ENCODE measurements at places on chromosomes 6 and 20. TPM values are rescaled to one million over a fixed set of nuclear protein-coding genes. Genes with fewer than 3 reads are reported as not detected.

GRCh38 chr6:149305372-149305771, 12.1 kb upstream of the TAB2 start:
- no peak for DNase-seq

- DNase-seq: no peak
Measured at GRCh38 chr6:147881432-147881831, 372.9 kb downstream of the SAMD5 start.

GRCh38 chr6:48766349-48766748, 655.4 kb upstream of the PTCHD4 start:
- DNase-seq: peak; percentile 97

- no peak for DNase-seq
Measured at GRCh38 chr6:100809346-100809745, 71.8 kb downstream of the ASCC3 start.

GRCh38 chr6:138275976-138276375, 57.7 kb upstream of the PBOV1 start:
- DNase-seq: no peak

- DNase-seq: peak; percentile 95
Measured at GRCh38 chr20:41005361-41005729, 23.3 kb upstream of the TOP1 start.

- DNase-seq: peak; percentile 15
Measured at GRCh38 chr6:125207956-125208355, 54.4 kb downstream of the TPD52L1 start.

- no peak for DNase-seq
Measured at GRCh38 chr6:169573883-169574282, 127.9 kb downstream of the WDR27 start.

DNA sequence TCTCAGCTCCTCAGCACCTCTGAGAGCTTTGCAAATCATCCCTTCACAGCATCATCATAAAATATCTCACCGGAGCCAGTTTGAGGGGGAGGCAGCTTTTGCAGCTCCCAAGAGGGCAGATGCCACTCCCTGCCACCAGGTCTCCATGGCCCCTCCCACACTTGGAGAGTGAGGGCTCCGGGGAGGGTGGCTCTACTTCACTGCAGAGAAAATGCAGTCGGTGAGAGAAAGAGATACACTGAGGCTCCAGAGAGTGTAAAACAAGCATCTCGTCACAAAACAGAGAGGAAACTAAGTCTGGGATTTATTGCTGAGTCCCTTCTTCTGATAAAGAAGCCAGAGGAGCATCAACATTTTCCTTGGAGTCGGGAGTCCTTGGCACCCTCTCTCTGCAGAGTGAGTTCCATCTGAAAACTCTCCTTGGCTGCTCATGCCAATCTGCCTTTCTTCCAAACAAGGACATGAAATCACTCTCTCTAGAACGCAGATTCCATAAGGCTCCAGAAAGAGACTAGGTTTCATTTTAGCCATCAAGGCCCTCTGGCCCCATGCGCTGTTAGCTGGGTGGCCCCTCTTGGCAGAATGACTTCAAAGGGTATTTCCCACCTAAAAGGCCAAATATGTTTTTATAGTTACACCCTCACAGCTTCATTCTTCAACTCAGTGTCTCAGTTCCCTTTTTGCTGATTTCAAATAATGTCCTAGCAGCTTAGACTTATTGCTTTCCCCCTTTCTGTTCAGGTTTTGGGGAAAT, 70.6 kb upstream of the F13A1 start:
- DNase-seq: no peak

DNA sequence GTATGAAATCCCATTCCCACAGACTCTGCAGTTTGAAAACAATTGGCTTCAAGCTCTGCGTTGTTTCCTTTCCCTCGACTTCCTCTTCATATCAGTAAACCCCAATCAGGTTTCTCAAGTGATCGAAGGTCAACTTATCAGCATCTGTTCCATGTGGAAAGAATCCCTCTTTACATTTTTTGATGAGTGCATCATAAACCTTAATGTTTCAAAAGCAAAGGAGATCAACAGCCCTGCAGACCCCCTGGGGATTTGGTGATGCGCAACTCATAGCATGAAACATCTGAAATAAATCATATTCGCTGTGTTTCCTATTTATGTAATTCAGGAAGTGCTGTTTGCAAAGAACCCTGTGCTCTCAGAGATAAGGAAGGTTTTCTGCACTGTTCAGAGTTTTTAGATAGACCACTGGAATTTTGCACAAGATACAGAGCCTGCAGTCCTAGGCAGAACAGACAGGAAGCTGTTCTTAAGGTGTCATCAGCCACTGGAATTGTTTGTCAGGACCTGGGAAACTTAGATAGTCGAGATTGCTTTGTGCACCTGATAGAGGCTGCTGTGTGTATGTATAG, 216.0 kb downstream of the HIVEP2 start:
- no peak for DNase-seq

DNA sequence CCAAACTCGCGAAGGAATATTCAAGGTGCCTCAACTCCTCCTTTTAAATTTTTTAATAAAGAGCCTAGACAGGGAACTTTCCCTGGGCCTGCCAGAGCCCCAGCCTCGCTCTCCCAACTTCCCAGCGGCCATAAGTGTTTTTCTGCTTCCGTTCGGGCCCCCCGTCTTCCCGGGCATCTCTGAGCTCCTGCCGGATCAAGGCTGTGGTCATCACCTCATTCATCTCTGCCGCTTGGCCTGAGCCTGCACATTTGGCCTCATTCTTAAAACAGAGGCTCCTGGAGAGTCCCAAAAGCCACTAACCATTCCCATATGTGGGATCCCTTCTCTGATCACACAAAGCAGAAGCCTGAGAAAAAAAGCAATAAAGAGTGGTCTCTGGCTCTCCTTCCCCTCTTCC, 969.1 kb upstream of the DEFB115 start:
- no peak for DNase-seq

GRCh38 chr6:112298021-112298745, 43.8 kb upstream of the LAMA4 start:
- DNase-seq: peak; percentile 37

DNA sequence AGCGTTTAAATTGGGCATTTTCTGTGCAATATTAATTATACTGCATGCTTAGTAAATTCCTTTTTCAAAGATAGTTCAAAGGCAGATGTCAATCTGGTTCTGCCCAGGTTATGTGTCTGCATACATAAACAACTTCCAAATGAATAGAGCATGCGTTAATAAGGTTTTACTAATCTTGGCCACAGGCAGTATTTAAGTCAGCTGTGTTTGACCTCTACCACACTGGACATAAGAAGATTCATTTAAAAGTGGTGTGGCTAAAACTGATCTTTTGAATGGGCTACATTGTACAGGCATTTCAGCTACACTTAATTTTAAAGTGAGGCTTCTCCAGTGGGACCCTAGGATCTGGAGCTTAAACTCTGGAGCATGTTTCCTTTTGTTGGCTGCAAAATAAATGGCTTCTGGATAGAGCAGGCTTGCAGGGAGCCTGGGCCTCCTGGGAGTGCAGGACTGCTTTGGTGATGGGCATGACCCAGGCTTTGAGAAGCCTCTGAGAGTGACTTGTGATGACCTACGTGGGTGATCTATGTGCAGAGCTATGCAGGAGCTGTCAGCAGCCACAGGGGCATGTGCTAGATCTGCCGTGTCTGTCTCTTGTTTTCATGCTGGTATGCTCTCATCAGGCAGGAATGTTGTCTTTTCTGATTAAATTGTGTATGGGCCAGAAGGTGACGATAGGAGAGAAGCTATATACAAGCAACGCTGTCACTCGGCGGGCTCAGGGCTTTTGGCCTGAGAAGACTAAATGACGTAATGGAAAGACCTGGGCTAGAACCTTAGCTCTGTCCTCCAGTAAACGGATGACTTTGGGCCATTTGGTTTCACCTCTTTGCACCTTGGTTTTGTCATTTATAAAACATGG, 331.2 kb downstream of the QKI start:
- peak; percentile 95 for DNase-seq

- DNase-seq: no peak
Measured at GRCh38 chr6:50353603-50354002, 303.9 kb upstream of the DEFB112 start.

GRCh38 chr6:5107341-5107740, 22.2 kb downstream of the PPP1R3G start:
- no peak for DNase-seq

DNA sequence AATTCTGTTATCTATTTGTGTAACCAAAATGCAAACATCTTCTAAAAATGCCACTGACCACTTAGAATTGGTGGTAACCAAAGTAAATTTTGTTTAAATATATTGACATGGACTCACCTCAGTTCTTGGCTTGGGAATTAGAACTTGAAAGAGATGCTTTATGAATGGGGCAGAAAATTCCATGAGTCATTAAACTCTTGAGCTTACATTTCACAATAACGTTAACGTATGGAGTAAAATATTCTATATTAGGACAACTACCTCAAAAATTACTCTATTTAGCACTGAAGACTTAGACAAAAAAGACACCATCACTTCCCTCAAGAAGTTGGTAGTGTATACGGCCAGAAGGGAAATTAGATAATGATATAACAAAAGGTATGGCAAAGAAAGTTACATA, 752.2 kb upstream of the MARCKS start:
- DNase-seq: no peak

GRCh38 chr6:31592396-31592771, 422 bp downstream of the NCR3 start:
- DNase-seq: no peak

DNA sequence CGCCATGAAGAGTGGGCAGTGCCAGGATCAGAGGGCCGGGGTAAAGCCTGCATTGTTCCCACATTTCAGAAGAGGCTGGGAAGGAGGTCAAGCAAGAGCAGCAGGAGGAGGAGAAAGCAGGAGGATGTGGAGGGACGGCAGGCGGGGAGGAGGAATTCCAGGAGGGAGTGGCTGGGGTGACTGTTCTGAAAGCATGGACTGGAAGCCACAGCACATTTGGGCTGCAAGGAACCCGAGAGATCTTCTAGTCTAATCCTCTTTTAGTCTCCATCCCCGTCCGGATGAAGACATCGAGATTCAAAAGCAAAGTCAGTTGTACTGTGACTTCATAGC, 76.9 kb downstream of the FAM50B start:
- no peak for DNase-seq

GRCh38 chr6:35178012-35178411, 35.7 kb upstream of the SCUBE3 start:
- no peak for DNase-seq

GRCh38 chr20:58651559-58651945, 469 bp downstream of the STX16 start:
- no peak for DNase-seq

DNA sequence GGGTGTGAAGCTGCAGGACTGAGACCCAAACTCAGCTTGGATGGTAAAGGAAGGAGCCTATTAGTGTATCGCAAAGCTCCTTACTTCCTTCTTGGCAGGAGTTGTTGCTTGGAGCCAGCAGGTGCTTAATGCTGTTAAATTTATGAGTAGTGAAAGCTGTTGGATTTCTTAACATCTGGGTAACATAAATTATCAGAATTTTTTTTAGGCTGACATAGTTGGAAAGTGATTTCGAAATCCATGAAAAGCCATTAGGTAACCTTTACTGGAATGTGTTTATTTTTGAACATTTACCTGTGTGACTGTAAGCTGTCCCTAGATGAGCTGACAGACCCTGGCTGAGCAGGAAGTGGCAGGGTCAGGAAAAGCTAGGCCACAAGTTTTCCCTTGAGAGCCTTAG, 470.4 kb upstream of the SLC35B3 start:
- DNase-seq: peak; percentile 7

DNA sequence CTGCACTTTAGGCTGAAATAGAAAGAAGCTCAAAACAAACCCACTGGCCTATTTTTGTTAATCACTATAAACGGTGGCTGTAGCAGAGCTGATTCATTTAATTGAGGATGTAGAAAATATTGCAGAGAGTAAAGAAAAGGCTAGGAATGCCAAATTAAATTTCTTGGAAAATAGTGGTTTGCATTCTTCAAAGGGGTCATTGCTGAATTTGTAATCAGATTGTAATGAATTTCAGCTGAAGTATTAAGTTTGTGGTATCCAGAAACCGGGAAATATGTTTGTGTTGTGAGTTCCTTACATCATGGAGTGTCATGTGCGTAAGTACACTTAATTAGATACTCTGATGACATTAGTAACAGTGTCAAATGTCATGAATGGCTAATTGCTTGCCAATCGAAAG, 203.0 kb downstream of the SAMD5 start:
- no peak for DNase-seq

DNA sequence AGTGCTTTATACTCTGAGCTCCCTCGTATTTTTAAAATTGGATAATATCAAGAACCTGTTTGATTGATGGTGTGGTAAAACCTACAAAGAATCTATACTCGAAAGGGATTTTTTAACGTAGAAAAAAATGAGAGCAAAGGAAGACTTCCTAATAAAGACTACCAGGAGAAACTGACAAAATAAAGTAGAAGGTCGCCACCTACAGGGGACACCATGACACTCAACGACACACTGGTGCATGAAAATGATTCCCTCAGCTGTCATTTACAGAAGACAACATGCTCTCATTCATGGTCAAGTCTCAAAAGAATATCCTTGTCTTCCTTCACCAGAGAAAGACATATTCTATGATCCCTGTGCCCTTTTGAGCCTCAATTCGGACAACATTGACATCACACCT, 10.1 kb upstream of the NHSL1 start:
- peak; percentile 54 for DNase-seq

GRCh38 chr6:160127270-160128124, 5.9 kb downstream of the SLC22A1 start:
- no peak for DNase-seq

GRCh38 chr6:34644716-34645115, 51.9 kb downstream of the ILRUN start:
- DNase-seq: no peak

DNA sequence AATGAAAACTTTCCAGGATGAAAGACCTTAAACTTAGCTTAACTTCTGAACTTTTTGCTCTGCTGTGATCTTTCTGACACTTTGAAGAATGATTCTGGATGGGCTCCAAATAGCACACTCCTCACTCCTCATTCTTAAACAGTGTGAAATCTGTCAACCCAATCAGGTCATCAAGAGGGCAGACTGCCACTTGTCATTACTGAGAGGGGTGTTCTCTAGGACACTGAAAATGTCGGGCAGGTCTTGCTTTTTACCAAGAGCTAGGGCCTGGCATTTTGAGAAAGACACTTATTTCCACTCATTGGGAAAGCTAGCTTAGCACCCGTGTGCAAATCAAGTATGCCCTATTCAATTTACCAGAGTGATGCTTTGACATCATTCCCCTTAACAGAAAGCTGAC, 122.2 kb downstream of the MTFR2 start:
- no peak for DNase-seq

- no peak for DNase-seq
Measured at GRCh38 chr6:32113386-32114352, 4.5 kb upstream of the TNXB start.

The LAMP5 gene
- total RNA-seq: not detected

The SLC32A1 gene
- total RNA-seq: not detected

The AARS2 gene
- 9.5 TPM for total RNA-seq

The ZDHHC14 gene
- 1.8 TPM for total RNA-seq

The TUBB2B gene
- under 0.01 TPM for total RNA-seq

The SOBP gene
- total RNA-seq: 0.38 TPM

The TMEM217 gene
- total RNA-seq: 0.38 TPM

The TMEM63B gene
- total RNA-seq: 27.4 TPM

The OPN5 gene
- total RNA-seq: not detected
